Thymus (tissue), 14 donors: ENCODE measurements at places on chromosomes 11 and 22. TPM values are rescaled to one million over a fixed set of nuclear protein-coding genes. Genes with fewer than 3 reads are reported as not detected.

OR10D3 gene
- total RNA-seq, result not detected

CBLIF gene
- total RNA-seq, result not detected

MCHR1 gene
- 0.24 TPM for total RNA-seq

MIOX gene
- total RNA-seq, result 0.61 TPM

SLC25A18 gene
- 0.09 TPM for total RNA-seq

C22orf39 gene
- total RNA-seq, result 34.5 TPM

AMPD3 gene
- total RNA-seq, result 13.1 TPM

CABP4 gene
- 0.52 TPM for total RNA-seq

MMP11 gene
- 3.9 TPM for total RNA-seq

DNA sequence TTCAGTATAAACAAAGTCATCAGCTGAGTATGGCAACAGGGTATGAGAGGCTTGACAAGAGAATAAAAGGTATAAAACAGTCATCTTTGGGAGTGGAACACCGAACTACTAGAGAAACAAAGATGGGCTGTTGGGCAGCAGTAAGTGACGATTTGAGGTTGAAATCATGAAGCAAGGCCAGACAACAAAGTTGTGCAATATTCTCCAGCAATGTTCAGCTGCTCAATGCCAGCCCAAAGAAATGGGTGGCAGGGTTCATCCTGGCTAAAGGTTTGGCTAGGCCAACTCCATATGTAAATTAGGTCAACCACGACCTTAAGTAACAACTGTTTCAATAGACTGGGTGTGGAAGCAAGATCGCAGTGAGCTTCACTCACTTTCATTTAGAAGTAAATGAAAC, 6.2 kb downstream of the APIP start:
- H3K36me3 ChIP-seq, result no peaks in the 10 kb centered on the region
- peak overlapping the region; percentile 85 for H3K27ac ChIP-seq
- peaks cover 35% of the 10 kb centered on the region for H3K4me1 ChIP-seq

DNA sequence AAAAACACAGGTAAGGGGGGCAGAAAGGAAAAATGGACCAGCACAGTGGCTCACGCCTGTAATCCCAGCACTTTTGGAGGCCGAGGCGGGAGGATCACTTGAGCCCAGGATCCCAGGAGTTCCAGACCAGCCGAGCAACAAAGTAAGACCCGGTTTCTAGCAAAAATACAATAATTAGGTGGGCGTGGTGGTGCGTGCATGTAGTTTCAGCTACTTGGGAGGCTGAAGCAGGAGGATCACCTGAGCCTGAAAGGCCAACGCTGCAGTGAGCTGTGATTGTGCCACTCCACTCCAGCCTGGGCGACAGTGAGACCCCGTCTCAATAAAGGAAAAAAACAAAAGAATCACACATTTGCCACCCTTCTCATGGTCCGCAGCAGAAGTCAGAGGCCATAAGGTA, 519.4 kb downstream of the BRD1 start:
- H3K36me3 ChIP-seq, result no peaks in the 10 kb centered on the region
- no peak for DNase-seq
- H3K4me3 ChIP-seq, result no peak overlapping the region
- H3K27ac ChIP-seq, result no peak overlapping the region
- no peaks in the 10 kb centered on the region for H3K27me3 ChIP-seq

DNA sequence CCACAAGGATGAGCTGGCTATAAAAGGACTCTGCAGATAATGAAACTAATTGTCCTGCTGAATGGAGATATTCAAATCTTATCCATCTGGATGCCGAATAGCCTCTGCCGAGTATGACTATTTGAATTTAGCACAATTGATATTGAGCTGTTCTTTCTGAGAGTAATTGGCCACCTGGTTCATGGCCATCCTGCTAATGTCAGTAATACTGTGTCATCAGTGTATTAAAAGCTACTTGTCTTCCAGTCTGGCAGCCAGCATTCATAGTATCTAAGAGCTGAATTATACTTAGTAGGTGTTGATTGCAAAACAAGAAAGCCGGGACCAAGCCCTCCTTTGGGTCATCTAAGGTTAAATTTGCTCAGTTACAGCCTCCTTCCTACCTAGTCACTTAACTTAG, 310.7 kb upstream of the NCAM1 start:
- H3K36me3 ChIP-seq, result no peaks in the 10 kb centered on the region
- H3K4me3 ChIP-seq, result no peak overlapping the region
- no peaks in the 10 kb centered on the region for H3K27me3 ChIP-seq
- H3K27ac ChIP-seq, result no peak overlapping the region
- no peak for DNase-seq

DNA sequence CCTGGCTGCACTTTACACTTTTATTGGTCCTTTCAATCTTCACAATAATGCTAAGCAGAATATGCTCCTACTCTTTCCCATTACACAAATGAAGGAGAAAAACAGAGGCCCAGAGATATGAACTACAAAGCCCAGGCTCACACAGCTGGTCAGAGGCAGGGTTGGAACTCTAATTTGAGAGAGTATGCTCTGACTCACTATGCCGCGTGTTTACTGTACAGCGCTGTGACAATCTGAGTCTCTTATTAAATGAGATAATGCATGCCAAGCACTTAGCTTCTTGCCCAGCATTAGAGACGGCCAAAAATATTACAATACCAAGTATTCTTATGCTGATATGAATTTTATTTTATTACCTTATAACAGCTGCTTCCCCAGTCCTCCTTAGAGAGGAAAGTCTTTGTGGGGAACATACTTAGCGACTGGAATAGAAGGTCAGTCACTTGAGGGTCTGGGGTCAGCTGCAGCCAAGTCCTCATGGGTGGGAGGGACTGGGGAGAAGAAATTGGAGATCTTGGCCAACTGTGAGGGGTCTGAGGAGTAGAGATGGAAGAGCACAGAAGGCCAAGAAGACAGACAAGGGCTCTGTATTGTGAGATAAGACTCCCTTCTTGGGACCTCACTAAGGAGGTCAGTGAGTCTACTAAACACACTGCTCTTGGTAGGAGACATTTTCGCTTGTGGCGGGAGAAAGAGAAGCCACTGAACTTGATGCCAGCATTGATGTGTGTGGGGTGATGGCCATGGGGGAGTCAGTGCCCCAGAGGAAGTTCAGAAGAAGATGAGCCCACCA, 150.8 kb upstream of the TIMP3 start:
- no peak overlapping the region for H3K4me3 ChIP-seq
- no peaks in the 10 kb centered on the region for H3K27me3 ChIP-seq
- DNase-seq, result no peak

- H3K36me3 ChIP-seq, result no peaks in the 10 kb centered on the region
- H3K4me1 ChIP-seq, result peaks cover 4% of the 10 kb centered on the region
- peaks cover 55% of the 10 kb centered on the region for H3K27me3 ChIP-seq
These were observed 3.1 kb upstream of the MN1 start for GRCh38 chr22:27804470-27805297.

DNA sequence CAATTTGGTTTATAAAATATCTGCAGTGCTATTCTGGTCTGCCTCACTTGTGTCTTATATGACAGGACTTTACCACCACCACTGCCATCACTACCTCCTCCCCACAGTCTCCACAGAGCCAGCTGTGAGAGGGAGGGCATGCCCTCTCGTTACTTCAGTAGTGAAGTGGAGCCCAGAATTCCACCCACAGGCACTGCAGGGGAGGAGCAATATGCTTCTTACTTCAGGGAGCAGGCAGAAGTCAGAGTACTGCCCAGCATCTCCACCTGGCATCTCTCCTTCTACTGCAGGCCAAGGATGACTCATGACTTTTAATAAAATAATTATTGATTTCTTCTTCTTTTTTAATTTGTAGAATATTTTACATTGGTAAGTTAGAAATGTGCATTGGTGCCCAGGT, 255.5 kb downstream of the DYNC2H1 start:
- no peaks in the 10 kb centered on the region for H3K27me3 ChIP-seq
- H3K36me3 ChIP-seq, result no peaks in the 10 kb centered on the region
- no peaks in the 10 kb centered on the region for H3K4me1 ChIP-seq
- no peak overlapping the region for H3K4me3 ChIP-seq
- no peak overlapping the region for H3K27ac ChIP-seq
- DNase-seq, result no peak

GRCh38 chr11:10381736-10382135, 73.3 kb upstream of the AMPD3 start:
- DNase-seq, result no peak

DNA sequence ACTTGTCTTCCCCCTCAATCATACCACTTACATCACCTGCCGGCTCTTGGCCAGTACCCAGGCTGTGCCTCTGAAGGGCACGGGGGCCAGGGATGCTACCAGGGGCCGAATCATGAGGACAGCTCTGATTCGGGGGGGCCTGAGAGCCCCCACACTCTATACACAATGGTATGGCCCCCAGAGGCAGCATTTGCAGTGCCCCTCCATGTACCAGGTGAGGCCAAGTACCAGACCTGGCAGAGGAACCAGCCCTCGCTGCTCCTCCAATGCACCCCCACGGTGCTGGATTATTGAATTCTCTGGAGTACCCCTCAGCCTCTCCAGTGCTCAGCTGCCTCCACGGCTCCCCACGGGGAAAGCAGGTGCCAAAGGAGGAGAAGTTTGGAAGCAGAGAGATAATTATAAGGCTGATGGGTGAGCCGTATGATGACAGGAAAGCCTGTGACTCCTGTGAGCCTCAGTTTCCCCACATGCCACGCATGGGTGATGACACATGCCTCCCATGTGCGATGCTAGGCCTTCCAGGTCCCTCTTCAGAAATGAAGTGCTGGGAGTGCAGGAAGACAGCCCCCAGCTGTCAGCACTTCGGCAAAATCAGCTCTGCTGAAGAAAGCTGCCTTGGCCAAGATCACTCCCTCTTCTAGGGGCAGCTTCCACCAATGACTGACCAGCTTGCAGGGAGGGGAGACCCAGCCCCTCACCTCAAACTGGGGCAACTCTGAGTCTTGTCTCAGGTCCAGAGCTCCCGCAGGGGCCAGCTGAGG, 69.9 kb downstream of the THAP12 start:
- H3K27me3 ChIP-seq, result no peaks in the 10 kb centered on the region
- H3K27ac ChIP-seq, result no peak overlapping the region
- H3K4me1 ChIP-seq, result no peaks in the 10 kb centered on the region
- no peaks in the 10 kb centered on the region for H3K36me3 ChIP-seq
- H3K4me3 ChIP-seq, result no peak overlapping the region

DNA sequence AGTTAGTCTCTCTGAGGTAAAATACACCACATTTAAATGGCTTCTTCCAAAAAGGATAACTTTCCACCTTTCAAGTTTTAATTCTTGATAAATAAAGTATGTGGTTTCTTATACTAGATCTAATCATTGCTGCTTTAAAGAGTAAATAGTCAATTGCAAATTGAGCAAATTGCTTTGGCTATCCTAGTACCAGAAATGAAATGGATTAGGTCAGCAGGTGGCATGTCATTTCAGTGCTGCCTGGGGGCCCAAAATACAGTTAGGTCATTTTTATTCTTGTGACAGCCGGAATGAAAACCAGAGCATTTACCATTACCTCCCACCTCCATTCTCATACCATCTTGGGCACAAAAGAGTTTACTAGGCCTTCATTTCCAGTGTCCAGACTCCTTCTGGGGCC, 70.2 kb downstream of the PHF21A start:
- peaks cover 4% of the 10 kb centered on the region for H3K36me3 ChIP-seq
- H3K4me1 ChIP-seq, result no peaks in the 10 kb centered on the region
- H3K27ac ChIP-seq, result no peak overlapping the region
- H3K27me3 ChIP-seq, result no peaks in the 10 kb centered on the region
- H3K4me3 ChIP-seq, result no peak overlapping the region

GRCh38 chr11:92662601-92663360, 306.7 kb upstream of the MTNR1B start:
- H3K36me3 ChIP-seq, result no peaks in the 10 kb centered on the region
- peak; percentile 8 for DNase-seq
- peaks cover 8% of the 10 kb centered on the region for H3K4me1 ChIP-seq
- H3K4me3 ChIP-seq, result no peak overlapping the region
- no peaks in the 10 kb centered on the region for H3K27me3 ChIP-seq

DNA sequence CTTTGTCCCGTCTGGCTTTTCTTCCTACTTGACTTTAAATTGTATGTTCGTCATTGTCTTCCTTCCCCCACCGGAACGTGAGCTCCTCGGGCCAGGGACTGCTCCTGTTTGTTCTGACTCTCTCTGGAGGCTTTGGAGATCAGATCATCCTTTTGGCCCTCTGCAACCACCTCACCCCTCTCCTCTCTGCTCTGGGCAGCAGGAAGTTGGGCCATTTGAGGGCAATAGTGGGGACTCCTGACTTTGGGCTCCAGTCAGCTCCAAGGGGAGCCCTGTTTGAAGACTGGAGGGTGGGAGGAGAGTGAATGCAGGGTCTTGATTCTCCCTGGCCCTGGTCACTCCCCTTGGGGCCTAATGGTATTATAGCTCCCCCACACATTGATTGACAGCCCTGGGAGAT, 186.3 kb upstream of the B3GAT1 start:
- no peaks in the 10 kb centered on the region for H3K27me3 ChIP-seq
- no peaks in the 10 kb centered on the region for H3K4me1 ChIP-seq
- no peak overlapping the region for H3K4me3 ChIP-seq
- no peak overlapping the region for H3K27ac ChIP-seq

- no peaks in the 10 kb centered on the region for H3K36me3 ChIP-seq
- DNase-seq, result no peak
- H3K27ac ChIP-seq, result no peak overlapping the region
- H3K27me3 ChIP-seq, result no peaks in the 10 kb centered on the region
- H3K4me3 ChIP-seq, result no peak overlapping the region
These were observed 371.1 kb downstream of the SOX6 start for GRCh38 chr11:15985127-15985859.

- no peaks in the 10 kb centered on the region for H3K36me3 ChIP-seq
- H3K4me3 ChIP-seq, result no peak overlapping the region
- no peak for DNase-seq
- no peaks in the 10 kb centered on the region for H3K27me3 ChIP-seq
- H3K4me1 ChIP-seq, result no peaks in the 10 kb centered on the region
- H3K27ac ChIP-seq, result no peak overlapping the region
These were observed 60.2 kb upstream of the MTNR1B start for GRCh38 chr11:92909214-92909613.

DNA sequence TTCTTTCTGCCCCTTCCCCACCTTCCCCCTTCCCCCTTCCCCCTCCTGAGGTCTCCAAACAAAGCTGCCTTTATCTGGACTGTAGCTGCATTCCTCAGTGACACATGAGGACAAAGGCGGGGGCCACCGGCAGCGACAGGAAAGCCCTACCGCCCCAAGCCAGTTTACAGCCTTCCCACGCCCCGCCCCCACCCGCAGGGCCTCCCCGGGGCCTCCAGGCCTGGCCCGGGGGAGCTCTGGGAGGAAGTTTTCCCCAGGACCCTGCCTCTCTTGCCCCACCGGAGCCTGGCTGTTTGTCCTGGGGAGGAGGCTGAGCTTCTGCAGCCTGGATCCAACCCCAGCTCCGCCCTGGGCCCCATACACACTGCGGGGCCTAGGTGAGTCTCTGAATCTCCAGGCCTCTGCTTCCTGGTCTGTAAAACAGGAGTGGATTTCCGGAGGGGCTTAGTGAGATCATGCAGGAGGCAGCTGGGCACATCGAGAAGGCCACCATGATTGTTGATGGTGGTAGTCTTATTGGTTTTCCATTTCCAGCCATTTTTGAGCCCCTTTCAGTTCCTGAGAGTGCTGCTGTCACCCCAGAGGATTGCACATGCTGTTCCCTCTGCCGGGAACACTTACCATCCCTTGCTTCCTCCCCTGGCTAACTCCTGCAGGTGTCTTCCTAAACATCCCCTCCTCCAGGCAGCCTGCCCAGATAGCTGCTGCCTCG, 130.7 kb downstream of the MN1 start:
- no peak overlapping the region for H3K4me3 ChIP-seq
- no peak overlapping the region for H3K27ac ChIP-seq
- H3K4me1 ChIP-seq, result peaks cover 3% of the 10 kb centered on the region
- no peak for DNase-seq

- no peak overlapping the region for H3K4me3 ChIP-seq
- H3K27me3 ChIP-seq, result no peaks in the 10 kb centered on the region
- DNase-seq, result no peak
- no peak overlapping the region for H3K27ac ChIP-seq
These were observed 67.6 kb upstream of the MTMR2 start for GRCh38 chr11:95991545-95991944.

GRCh38 chr22:19429950-19430889, 1.3 kb downstream of the HIRA start:
- peaks cover 44% of the 10 kb centered on the region for H3K4me1 ChIP-seq
- peak overlapping the region; percentile 91 for H3K4me3 ChIP-seq
- peak; percentile 76 for DNase-seq
- H3K27me3 ChIP-seq, result no peaks in the 10 kb centered on the region
- peak overlapping the region; percentile 96 for H3K27ac ChIP-seq
